ENCODE measurements at places on chromosomes 7 and 10. TPM values are rescaled to one million over a fixed set of nuclear protein-coding genes. Genes with fewer than 3 reads are reported as not detected.

The PDSS1 gene
- total RNA-seq: 5.0 TPM

The MYPN gene
- 131 TPM for total RNA-seq

The HOXA1 gene
- 5.5 TPM for total RNA-seq

The IRF5 gene
- total RNA-seq: 0.26 TPM

The TSPAN13 gene
- 14.8 TPM for total RNA-seq

The UPP1 gene
- total RNA-seq: 7.5 TPM

The CYP26C1 gene
- total RNA-seq: 0.10 TPM

The SPDYE9 gene
- 0.26 TPM for total RNA-seq

The BTBD16 gene
- 1.2 TPM for total RNA-seq

The BLNK gene
- total RNA-seq: 0.13 TPM

The DGKI gene
- total RNA-seq: 7.9 TPM

The HMX3 gene
- not detected for total RNA-seq

The CD36 gene
- total RNA-seq: 38.8 TPM

The SLC18A2 gene
- not detected for total RNA-seq

The SKIDA1 gene
- 0.26 TPM for total RNA-seq

The ABCF2 gene
- total RNA-seq: 105 TPM

DNA sequence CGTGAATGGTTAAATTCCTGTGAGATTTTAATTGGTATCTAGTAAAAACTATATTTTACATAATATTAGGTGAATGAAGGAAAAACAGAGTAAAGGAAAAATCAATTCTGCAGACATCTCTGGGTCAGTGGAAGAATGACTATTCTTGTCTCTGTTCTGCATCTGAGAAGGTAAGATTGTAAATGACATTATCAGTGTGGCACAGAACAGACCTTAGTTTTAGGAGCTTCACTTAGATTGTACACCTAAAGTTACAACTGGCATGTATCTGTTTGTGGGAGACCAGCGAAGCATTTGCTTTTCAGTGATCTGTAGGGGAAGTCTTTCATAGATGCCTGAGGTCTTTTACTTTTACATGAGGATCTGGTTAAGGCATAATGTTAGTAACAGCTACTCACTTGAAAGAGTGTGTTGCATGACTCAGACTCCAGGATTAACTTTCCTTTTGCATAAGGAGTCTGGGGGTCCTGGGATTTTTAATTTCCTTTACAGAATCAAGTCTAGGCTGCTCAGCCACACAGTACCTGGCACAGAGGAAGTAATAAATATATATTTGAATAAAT is 56.2 kb downstream of the JMJD1C start:
- DNase-seq: peak; percentile 54

DNA sequence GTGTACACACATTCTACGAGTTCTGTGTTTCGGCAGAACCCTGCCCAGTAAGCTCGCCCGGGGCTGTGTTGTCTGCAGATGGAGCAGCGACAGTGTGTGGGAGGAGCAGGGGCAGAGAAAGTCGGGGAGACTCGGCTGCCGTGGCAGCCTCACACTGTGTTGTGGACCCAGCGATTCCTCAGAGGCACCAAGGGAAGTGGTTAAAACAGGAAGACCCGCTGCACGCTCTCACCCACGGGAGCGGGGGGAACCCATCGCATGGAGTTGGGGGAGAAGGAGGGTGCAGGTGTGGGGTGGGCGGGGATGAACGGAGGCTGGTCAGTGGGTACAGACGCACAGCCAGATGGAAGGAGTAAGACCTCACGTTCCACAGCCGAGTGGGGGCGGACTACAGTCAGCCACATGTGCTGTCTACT is 250.2 kb downstream of the ELFN1 start:
- no peak for DNase-seq

GRCh38 chr7:136971776-136972175 is 103.3 kb downstream of the CHRM2 start:
- DNase-seq: no peak

DNA sequence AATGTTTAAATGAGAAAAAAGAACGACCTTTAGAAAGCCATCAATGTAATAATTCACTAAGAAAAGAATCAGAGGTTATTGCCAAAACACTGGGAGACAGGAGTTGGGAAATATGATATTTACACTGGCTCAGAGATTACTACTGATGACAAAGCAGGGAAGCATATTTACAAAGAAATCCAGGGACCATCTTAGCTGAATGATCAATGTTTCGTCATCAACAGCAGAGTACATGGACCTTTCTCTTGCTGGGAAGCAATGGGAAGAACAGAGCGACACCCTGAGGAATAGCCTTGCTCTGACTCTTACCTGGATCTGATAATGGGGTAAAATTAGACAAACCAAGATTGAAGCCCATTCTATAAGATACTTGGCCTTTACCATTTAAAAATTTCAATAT is 1293.5 kb downstream of the XPNPEP1 start:
- no peak for DNase-seq

DNA sequence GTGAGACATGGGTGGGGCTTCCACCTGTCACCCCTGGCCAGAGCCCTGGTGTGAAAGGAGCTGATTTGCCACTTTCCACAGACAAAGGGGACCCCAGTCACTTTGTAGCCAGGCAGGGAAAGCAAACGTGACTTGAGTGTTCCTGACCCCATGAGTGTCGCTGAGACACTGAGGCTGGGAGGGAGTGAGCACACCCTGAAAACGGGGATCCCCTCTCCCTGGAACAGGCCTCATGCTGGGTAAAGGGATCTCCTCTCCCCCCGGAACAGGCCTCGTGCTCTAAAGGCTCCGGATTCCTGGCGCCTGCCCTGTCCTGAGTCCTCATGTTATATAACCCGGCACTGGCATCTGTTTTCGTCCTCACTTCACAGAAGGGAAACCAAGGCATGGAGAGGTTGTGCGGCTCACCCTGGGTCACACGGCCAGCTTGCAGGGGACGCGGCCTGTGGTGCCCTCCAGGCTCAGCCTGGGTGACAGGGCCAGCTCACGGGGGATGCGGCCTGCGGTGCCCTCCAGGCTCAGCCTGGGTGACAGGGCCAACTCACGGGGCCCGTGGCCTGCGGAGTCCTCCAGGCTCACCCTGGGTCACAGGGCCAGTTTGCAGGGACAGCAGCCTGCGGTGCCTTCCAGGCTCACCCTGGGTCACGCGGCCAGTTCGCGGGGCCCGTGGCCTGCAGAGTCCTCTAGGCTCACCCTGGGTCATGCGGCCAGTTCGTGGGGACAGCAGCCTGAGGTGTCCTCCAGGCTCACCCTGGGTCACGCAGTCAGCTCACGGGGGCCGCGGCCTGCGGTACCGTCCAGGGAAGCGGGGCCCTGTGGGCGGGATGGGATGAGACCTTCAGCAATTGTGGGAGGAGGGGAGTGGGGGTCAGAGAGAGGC is 104.7 kb downstream of the PDGFA start:
- no peak for DNase-seq

GRCh38 chr7:109895536-109895935 is 1195.4 kb upstream of the LRRN3 start:
- DNase-seq: no peak

GRCh38 chr10:96072674-96073073 is 29.3 kb downstream of the CCNJ start:
- DNase-seq: no peak

DNA sequence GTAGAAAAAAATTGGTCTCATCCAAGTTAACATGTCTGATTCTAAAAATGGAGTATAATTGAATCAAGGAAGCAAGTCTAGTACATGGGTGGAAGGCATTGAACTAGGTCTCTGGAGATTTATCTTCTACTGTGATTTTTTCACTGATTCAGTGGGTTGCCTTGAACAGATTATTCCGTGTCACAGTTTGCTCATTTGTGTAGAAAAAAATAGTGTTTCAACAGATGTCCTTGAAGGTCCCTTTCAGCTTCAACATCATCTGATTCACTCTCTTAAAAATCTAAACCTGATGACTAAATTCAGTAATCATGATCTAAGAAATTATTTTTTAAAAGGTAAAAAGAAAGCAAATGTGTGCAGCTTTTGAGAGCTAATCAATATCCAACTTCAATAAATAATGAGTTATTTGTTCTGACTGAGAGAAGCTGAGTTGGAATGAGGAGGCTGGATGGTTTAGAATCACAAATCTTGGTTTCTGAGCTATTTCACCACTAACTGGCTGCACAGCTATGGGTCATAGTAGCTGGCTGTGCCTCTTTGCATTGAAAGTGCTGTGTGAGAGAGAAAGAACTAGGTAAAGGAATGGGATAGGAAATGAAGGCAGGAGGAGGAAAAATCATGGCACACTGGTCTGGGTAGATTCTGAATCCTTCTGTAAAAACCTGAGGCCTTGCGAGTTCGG is 221.5 kb upstream of the MDFIC start:
- no peak for DNase-seq

DNA sequence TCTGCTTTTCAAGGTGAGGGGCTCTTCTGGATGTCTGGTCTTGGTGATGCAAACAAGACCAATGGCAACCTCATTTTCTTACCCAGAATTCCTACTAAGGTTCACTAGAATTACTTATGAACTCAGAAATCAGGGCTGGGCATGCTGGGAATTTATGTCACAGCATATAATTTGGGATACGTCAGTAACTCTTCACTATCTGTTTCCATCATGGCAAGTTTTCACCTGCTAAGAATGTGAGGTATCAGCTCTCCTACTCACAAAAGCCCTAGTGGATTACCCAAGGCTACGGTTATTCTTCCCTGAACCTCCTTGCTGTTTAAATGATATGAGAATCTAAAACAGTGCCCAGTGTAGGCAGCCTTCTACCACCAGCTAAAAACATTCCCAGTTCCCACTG is 53.1 kb downstream of the PNLIPRP2 start:
- no peak for DNase-seq

- peak; percentile 89 for DNase-seq
These were observed 73.8 kb downstream of the IQUB start for GRCh38 chr7:123460616-123461015.

GRCh38 chr7:10646194-10646593 is 327.5 kb upstream of the PHF14 start:
- DNase-seq: no peak

- DNase-seq: no peak
These were observed 28.8 kb upstream of the CCNJ start for GRCh38 chr10:96014473-96015102.

GRCh38 chr10:1123972-1124371 is 67.8 kb downstream of the WDR37 start:
- DNase-seq: peak; percentile 54

GRCh38 chr10:111126077-111126476 is 49.2 kb downstream of the ADRA2A start:
- DNase-seq: no peak

DNA sequence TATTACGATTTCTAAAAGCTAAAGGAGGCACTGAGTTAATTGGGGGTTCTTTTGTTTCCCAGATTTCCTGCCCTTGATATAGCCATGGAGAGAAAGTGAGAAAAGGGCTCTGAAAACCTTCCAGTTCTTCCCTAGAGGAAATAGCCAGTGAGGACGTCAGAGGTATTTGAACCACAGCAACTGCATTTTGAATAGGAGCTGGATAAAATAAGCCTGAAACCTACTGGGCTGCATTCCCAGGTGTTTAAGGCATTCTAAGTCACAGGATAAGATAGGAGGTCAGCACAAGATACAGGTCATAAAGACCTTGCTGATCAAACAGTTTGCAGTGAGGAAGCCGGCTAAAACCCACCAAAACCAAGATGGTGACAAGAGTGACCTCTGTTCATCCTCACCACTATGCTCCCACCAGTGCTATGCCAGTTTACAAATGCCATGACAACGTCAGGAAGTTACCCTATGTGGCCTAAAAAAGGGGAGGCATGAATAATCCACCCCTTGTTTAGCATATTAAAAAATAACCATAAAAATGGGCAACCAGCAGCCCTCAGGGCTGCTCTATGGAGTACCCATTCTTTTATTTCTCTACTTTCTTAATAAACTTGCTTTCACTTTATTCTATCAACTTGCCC is 85.1 kb upstream of the FRMD4A start:
- no peak for DNase-seq

- DNase-seq: peak; percentile 55
These were observed 501.1 kb downstream of the TNS3 start for GRCh38 chr7:47080816-47081215.

DNA sequence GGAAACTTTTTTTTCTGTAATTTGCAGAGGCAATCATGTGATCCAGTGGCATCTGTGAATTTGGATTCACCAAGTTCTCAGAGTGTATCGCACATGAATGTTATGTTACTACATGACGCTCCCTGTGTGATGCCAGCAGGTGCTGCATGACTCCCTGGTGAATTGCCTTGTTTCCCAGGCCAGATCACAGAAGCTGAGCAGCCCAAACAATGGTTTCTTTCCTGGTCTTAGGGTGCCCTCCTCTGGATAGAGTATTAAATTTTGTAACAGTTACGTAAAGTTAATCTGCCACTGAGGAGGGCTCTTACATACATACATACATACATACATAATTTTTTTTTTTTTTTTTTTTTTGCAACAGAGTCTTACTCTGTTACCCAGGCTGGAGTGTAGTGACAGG is 3.6 kb downstream of the ZSCAN21 start:
- peak; percentile 98 for DNase-seq

DNA sequence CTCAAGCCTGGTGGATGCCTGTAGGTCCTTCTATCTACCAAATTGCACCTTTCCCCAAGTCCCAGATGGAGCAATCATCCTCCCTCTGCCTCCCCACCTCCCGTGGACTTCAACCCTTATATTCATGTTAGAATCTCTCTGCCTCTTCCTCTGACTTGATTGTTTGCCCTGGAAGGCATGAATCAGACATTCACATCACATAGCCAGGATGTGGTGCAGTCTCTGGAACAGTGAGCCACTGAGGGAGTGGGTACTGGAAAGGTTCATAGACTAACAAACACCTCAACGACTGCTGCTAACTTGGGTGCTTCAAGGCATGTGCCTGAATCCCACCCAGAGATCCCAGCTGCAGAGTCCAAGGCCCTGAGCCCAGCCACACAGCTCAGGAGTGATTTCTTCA is 494.0 kb downstream of the TNS3 start:
- DNase-seq: no peak

DNA sequence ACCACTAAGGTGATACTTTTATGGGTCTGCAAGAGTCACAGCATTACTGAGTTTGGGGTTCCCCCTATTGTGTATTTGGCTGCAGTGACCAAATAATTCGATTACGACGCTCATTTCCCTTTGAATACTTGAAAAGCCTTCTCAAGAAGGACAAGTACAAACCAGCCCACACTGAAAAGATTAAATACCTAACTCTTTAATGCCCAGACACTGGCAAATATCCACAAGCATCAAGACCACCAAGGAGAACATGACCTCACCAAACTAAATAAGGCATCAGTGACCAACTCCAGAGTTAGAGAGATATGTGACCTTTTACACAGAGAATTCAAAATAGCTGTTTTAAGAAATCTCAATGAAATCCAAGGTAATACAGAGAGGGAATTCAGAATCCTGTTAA is 31.8 kb upstream of the SFTPD start:
- DNase-seq: no peak

DNA sequence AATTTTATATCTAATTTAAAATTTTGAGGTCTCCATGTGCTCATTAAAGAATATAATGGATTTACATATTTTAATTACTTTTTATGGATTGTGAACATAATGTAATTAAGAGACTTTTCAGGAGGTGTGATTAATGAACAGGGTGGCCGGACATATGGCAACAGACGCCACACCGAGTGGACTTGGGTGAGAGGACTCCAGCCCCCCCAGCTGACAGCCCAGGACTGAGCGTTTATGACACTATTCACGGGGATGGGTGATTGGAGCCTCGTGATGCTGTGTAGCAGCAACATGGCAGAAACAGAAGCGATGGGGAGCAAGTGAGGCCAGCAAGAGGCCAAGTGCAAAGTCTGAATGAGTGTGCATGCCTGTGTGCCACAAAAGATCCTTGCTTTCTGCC is 1176.9 kb downstream of the TYW1 start:
- no peak for DNase-seq
